Stimulated activated CD8-positive, alpha-beta memory T cell treated with anti-CD3 and anti-CD28 coated beads, Interleukin-4, amount 100 ng/mL, for 4 hours (primary cell): ENCODE measurements at places on chromosomes 3 and 15.

GRCh38 chr3:66904831-66905493 lies 93.1 kb upstream of the KBTBD8 start:
- DNase-seq = no peak

DNA sequence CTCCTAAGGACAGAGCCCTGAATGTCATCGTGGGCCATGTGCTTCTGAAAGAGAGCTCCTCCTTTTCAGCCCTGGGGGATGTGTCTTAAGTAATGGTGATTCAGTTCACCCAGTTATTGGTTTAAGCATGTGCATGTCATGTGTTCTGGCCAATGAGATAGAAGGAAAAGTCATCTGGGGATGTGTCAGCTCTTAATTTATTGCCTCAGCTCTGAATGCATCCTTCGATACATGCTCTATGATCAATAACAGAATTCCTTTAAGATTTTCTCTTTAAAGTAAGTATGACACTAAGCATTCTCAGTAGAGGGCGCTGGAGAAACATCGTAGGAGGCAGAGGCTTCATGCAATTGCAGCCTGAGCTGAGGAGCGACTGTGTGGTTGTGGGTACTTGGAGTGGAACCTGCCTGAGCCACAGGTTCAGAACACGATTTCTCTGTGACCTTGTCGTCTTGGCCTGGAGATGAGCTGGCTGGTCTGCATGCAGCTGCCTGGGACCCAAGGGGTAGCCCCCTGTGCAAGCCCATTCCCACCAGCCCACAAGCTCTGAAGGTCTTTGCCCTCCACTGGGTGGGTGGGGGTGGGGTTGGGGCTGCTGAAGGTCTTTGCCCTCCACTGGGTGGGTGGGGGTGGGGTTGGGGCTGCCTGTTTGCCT lies 69.5 kb downstream of the C3orf38 start:
- DNase-seq = no peak

- no peak for DNase-seq
Observed at GRCh38 chr3:142723665-142723967, 218 bp upstream of the TRPC1 start.

DNA sequence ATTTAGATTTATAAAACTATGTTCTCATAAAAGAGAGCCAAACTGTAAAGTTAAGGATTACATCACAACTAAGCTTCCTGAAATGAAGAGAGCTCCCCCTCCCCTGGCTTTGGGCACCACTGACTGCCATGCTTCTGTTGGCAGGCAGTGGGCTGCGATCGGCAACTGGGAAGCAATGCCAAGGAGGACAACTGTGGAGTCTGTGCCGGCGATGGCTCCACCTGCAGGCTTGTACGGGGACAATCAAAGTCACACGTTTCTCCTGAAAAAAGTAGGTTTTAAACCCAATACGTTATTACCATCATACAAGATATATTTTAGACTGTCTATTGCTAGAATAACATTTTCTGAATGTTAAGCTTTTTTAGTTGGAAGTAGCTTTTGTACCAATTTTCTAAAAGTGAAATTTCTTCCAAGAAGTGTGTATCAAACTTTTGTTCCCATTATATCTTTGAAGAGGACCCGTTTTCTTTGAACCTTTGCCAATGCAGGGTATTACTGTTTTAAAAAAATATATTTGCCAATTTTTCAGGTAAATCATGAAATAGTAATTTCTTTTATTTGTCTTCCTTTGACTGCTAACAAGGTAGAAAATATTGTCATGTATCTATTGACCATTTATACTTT lies 184.1 kb downstream of the ADAMTSL3 start:
- no peak for DNase-seq

- no peak for DNase-seq
Observed at GRCh38 chr15:29844290-29844903, 22.1 kb upstream of the TJP1 start.

DNA sequence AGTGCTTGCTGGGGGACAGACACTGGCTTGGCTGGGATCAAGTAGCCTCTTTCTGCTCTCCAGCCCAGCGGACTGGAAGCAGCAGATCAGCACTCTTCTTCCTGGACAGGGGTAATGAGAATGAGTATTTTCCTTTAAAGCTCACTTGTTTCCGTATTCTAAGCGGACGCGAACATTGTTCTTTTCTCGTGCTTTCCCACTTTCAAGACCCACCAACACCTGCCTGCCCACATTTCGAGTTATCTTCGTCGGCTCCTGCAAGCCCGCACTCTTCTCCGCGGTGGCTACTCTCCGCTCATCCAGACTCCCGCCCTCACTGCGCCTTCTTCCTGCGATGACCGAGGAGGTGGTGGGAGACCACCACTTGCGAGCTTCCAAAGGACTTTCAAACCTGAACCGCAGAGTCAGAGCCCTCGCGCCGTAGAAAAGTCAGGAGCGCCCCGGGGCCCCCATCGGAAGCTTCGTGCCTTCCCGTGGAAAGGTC lies 1.6 kb upstream of the PPM1L start:
- no peak for DNase-seq

GRCh38 chr3:129065016-129065719 lies 4.6 kb downstream of the GP9 start:
- no peak for DNase-seq

DNA sequence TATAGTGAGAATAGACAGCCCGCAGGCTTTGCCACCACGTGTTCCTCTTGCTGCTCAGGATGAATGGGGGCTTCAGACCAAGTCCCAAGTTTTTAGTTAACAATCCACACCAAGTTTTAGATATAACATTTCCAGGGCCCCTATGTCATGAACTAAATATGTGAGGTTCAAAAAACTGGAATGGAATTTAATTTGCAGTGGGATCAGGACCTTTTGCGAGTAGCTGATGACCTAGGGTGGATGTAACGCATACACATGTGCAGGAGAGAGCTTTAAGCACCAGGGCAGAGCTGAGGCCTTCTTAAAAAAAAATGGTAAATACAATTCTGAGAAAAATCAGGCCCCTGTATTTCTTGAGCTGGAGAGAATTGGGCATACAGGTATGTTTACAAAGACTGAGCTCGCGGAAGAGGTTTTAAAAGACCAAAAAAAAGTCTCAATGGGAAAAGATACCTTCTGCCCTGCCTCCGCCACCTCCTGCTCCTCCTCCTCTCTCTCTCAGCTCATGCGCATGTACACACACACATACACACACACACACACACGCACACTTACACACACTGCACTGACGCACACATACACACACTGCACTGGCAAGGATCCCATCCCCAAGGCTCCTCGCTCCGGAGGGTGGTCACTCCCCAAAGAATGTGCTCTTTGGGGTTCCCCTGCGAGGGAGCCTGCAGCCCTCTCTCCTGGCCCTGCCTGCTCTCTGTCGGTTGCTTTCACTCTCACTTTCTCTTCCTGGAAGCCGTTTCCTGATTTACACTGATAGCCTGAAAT lies 48.2 kb upstream of the IGF1R start:
- DNase-seq = no peak

GRCh38 chr15:92653836-92654539 lies 1.6 kb downstream of the FAM174B start:
- no peak for DNase-seq

GRCh38 chr15:68017201-68017600 lies 36.9 kb upstream of the PIAS1 start:
- DNase-seq = no peak

- DNase-seq = no peak
Observed at GRCh38 chr15:90970274-90970673, 15.6 kb downstream of the RCCD1 start.

DNA sequence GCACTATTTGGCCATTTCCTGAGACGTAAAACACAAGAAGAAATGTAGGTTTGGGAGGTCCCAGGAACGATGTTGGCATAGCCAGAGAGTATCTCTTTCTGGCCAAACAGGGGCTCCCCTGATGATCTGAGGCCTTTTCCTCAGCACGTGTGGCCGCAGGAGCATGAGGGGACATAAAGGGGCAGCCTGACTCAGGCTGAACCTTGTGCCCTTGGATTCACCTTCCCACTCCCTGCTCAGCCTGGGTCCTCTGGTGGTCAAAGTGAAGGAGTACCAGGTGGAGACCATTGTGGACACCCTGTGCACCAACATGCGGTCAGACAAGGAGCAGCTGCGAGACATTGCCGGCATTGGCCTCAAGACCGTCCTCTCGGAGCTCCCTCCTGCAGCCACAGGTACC lies 10.6 kb downstream of the CAND2 start:
- DNase-seq = no peak

- DNase-seq = no peak
Observed at GRCh38 chr15:27668471-27669220, 430.5 kb downstream of the OCA2 start.

- no peak for DNase-seq
Observed at GRCh38 chr3:171620825-171621434, 160.7 kb upstream of the TNIK start.

DNA sequence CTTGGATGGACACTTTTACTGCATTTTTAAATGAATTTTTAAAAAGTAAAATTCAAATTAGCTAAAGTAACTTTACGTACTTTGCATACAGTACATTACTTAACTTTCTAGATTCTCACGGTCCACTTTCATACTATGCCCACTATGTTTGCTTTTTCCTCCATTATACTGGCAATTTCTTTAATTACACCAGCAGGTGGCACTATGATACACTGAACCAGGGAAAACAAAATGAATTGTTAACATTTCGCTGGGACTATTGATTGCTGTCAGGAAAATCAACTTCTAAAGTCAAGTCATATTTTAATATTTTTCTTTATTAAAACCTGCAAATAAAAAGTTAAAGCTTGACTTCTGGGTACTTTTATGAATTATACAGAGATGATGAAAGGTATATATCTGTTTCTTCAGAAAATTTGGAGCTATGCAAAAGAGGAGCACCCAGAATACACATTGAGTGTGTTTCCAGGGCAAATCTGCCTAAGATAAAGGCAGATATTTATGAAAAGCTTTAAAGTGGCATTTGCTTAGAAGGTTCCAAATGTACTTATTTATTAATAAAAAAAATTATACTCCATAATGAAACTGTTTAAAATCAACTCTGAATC lies 21.8 kb upstream of the POU1F1 start:
- DNase-seq = no peak

GRCh38 chr3:135228201-135228600 lies 433.1 kb downstream of the EPHB1 start:
- DNase-seq = no peak

DNA sequence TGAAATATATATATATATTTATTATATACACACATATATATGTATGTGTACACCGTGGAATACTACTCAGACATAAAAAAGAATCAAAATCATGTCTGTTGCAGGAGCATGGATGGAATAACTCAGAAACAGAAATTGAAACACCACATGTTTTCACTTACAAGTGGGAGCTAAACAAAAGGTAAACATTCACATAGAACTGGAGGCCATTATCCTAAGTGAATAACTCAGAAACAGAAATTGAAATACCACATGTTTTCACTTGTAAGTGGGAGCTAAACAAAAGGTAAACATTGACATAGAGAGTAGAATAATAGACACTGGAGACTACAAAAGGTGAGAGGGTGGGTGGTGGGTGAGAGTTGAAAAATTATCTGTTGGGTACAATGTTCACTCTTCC lies 171.5 kb upstream of the GOLIM4 start:
- no peak for DNase-seq

- no peak for DNase-seq
Observed at GRCh38 chr3:17910922-17911321, 168.5 kb upstream of the TBC1D5 start.

- DNase-seq = no peak
Observed at GRCh38 chr3:142963516-142964448, at the start of gene PAQR9. TSS of gene PAQR9 (minus strand) at chr3:142963674. CDS start at chr3:142963336, 338 bp downstream.

GRCh38 chr15:55526559-55527036 lies 18.6 kb upstream of the DNAAF4 start:
- DNase-seq = no peak
